ENCODE measurements at places on chromosomes 2 and 18. TPM values are rescaled to one million over a fixed set of nuclear protein-coding genes. Genes with fewer than 3 reads are reported as not detected.

The PSD4 gene
- 29.8 TPM for total RNA-seq

The POU3F3 gene
- not detected for total RNA-seq

The PKDCC gene
- total RNA-seq = 63.1 TPM

The NAPG gene
- 37.7 TPM for total RNA-seq

The IL1F10 gene
- total RNA-seq = not detected

DNA sequence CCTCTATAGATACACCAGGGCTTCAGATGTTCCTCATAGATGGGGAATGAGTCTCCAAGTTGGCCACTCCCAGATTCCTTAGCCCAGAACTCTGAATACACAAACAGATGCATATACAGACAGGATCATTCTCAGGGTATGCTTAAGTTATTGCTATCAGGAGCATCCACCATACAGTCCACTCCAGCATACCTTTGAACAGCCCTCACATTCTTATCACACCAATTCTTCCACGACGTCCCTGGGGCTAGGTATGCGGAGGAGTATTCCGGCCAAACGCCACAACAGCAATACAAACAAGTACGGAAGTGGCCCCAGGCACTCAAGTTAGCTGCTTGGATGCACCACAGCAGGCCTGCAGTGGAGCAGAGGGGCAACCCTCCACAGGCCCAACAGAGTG lies 312.5 kb upstream of the CHAC2 start:
- DNase-seq = no peak

GRCh38 chr2:20668451-20668850 lies 1.5 kb downstream of the GDF7 start:
- no peak for DNase-seq

- no peak for DNase-seq
Measured at GRCh38 chr2:145411493-145411892, 891.6 kb upstream of the ZEB2 start.

DNA sequence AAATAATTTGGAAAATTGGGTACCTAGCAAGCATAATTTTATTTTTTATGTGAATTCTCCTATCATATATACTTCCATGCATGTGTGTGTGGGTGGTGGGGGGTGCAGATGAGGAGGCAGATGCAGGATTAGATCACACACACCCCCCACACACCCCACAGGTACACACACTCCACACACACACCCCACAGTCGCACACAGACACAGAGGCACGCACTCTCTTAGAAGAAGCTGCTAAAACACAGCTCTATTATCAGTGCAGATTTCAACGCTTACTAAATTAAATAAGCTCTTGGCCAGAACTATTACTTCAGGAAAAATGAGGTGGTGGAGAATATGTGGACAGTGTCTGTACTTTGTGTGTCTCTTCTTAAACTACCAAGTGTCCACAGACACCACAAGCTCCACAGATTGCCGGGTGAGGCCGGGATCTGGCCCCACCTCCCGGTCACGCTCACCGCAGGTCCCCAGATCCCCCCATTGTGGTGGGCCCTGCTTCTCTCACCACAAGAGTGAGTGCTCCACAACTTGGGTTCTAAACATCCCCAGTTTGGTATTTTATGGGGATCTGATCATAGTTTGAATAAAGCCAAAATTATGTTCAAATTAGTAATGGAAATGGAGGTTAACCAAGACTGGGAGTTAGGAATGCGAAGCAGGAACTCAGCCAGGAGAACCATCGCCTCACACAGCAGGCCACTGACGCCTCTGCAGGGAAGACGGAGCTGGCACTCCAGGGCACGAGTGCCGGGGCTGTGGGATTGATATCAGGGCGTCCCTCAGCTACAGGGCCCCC lies 102.1 kb downstream of the PXDN start:
- DNase-seq = peak; percentile 61

GRCh38 chr18:57959278-57959677 lies 84.7 kb upstream of the NEDD4L start:
- peak; percentile 29 for DNase-seq

- peak; percentile 52 for DNase-seq
Measured at GRCh38 chr2:42105330-42106256, 57.8 kb downstream of the PKDCC start.

GRCh38 chr2:51960841-51961335 lies 929.0 kb upstream of the NRXN1 start:
- no peak for DNase-seq

DNA sequence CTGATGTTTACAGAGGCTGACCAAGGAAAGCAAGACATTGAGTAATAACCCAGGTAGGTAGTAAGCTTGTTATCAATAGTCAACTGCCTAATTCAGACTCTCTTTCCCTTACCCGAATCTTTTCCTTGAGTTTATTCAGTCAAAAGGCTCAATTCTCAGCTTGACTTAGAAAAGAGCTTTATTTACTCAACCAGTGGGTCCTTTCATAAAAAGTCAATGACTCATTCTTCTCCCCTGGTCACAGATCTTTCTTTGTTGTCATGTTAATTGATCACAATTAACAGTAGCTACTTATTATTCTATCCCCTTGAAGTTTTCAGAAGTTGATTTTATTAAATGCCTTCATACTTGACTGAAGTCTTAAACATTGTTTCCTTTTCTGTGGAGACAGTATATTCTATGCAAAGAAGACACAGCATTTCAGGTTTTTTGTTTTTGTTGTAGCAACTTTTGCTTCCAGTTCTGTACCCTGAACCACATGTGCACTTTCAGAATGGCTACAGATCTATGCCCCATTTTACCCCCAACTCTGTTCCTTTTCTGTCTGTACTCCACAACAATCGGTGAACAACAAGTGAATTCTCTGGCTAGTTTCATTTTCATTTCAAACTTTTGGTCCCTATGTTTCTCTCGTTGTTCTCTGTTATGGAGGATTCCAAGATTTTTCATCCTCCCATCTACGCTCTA lies 428.3 kb downstream of the NCKAP5 start:
- no peak for DNase-seq

- DNase-seq = peak; percentile 76
Measured at GRCh38 chr2:68774569-68775271, 40.1 kb downstream of the ARHGAP25 start.

GRCh38 chr2:70068119-70068518 lies 19.2 kb upstream of the PCBP1 start:
- no peak for DNase-seq

- DNase-seq = no peak
Measured at GRCh38 chr2:50649626-50650402, 382.1 kb downstream of the NRXN1 start.

DNA sequence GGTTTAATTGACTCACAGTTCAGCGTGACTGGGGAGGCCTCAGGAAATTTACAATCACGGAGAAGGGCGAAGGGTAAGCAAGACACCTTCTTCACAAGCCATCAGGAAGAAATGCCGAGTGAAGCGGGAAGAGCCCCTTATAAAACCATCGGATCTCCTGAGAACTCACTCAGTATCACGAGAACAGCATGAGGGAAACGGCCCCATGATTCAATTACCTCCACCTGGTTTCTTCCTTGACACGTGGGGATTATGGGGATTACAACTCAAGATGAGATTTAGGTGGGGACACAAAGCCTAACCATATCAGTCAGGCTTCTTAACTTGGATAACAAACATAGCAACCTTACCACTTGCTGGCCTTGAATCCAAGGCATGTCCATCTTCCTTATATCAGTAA lies 289.0 kb upstream of the STON1 start:
- no peak for DNase-seq
